ENCODE measurements at places on chromosomes 2 and 18.

- DNase-seq: no peak
Observed at GRCh38 chr2:164952057-164952702, 3.1 kb downstream of the SLC38A11 start.

GRCh38 chr2:134177351-134177931 is 76.4 kb upstream of the MGAT5 start:
- DNase-seq: no peak

DNA sequence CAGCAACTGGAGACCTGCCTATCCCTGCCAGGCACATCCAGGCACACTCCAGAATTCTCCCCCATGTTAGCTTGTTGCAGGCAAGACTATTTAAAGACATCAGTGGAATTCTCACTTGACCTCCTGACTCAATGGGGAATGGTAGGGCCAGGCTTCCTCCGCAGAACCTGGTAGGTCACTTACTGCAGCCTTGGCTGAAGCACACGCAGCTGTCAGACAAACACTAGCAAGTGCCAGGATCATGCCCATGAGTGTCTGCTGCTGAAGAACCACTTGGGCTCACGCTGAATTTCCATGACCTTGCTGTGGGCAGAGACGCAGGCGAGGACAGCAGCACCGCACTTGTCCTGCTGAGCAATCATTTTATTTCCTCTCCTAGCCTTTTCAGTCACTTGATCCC is 3.2 kb downstream of the LRRC30 start:
- no peak for DNase-seq

DNA sequence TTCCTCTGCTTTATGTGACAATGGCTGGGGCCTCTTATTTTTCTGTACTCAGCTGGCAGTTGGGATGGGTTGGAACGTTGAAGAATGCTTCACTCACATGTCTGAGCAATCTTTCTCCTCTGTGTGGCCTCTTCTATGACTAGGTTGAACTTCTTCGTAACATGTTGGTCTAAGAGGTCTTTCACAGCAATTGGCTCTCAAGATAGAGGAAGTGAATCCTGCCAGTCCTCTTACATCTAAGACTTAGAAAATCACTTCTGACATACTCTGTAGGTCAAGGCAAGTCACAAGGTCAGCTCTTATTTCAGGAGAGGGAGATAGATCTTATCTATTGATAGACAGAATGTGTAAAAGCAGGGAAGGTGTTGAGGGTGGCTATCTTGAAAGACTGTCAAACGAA is 174.1 kb downstream of the NYAP2 start:
- no peak for DNase-seq

- no peak for DNase-seq
Observed at GRCh38 chr2:228040995-228041394, 140.5 kb downstream of the SPHKAP start.

GRCh38 chr18:73688161-73688560 is 459.5 kb downstream of the FBXO15 start:
- no peak for DNase-seq

DNA sequence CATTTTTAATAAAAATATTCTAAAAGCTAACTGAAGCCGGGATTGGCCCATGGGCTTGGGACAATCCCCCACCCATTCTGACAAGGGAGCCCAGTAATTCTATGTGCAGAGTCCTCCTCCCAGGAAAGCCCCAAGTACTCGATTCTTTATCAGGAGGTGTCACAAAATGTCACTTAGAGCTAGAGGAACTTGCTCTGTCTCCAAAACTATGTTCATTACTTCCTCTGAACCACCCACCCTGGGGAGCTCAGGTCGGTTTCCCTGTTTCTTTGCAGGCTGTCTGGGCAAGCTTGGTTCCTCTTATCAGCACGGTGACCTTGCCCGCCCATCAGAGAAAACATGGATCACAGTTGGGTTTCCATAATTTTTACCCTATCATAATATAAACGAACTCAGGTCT is 430.6 kb upstream of the ID2 start:
- DNase-seq: no peak

GRCh38 chr18:1965016-1965415 is 606.3 kb downstream of the METTL4 start:
- DNase-seq: no peak

Data from activated T-cell treated with anti-CD3 and anti-CD28 coated beads for 1 hour (primary cell).